ENCODE measurements at places on chromosomes 1 and 21.

GRCh38 chr1:16091296-16091695, 17.8 kb upstream of the FAM131C start:
- no peak for DNase-seq

DNA sequence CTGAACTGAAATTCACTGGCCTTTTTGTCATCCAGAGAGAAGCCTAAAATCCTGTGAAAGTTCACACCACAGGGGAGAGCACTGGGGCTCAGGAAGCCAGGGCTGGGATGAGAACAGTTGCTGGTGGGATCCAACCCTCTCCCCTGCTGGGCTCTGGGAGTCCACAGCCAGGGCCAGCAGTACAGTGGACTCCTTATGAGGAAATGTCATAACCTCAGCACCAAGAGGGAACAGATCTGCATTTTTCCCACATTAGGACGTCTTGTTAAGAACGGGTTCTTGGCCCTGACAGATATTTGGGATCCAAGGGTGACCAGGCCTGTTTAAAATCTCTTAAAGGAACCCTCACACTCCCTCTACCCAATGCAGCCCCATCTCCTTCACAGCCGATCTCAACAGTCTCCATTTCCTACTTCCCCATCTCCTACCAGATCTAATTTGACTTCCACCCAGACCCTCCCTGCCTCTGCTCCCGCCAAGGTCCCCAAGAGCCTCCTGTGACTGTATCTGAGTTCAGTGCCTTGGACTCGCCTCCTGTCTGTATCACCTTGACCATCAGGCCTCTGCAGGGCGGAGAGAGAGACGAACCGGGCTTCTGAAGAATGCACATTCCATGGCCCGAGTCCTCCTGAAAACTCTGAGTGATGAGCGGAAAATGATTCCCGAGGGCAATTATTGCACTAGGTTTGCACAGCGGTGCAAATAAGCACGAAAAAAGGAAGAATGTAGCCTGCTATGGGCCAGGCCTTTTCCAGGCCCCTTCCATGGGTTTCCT, 159.9 kb downstream of the TRABD2B start:
- no peak for DNase-seq

DNA sequence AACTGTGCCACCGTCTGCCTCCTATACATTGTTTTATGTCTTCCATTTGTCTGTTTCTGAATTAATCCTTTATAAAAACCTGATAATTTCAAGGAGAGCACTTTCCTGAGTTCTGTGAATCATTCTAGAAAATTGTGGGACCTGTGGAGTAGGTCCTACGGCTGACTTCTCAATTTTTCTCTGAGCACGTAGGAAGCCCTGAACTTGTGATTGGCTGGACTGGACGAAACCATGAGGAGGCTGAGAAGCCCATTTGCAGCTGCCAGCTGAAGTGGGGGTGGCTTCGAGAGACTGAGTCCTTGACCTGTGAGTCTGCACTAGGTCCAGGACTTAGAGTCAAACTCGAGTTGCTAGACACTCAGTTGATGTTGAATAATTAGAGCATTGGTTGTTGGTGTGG, 277.1 kb upstream of the NCAM2 start:
- no peak for DNase-seq

- DNase-seq: no peak
These were observed 39.6 kb downstream of the ASPM start for GRCh38 chr1:197106869-197107268.

DNA sequence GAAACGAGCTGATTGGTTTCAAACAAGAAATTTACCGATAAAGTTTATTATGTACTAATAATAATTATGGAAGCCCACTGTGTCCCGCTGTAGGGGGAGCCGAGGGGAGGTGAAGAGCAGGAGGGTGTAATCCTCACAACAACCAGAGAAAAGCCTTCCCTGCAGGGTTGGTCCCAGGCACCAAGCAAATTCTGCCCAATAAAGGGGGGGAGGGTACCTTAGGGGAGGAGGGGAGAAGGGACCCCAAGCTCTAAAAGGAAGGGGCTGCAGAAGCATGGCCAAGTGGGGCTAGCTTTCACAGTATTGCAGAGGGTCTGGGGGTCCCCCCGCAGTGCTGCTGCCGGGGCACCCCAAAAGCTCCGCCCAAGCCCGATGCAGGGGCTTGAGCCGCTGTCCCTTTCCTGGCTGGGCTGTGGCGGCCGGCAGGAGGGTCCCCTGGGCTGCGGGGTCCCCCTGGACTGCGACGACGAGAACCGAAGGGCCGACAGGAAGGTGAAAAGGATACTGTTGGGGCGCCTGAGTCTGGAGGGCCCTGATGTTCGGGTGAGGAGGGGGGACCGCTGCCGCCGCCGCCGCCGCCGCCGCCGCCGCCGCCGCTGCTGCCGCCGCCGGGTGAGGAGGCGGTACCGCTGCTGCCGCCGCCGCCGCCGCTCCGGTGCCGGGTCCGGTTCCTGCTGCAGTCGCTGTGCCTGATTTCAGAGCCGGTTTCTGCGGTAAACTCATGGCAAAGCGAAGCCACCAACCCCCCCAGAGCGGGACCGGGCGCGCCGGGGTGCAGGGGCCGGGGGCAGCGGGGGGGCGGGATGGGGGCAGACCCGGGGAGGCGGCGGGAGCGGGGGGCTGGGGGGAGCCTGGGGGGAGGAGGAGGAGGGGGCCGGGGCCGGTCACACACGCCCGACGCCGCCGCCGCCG, 771 bp downstream of the EIF4G3 start:
- DNase-seq: no peak

- no peak for DNase-seq
These were observed 24.5 kb downstream of the SSX2IP start for GRCh38 chr1:84665703-84666317.

- DNase-seq: no peak
These were observed 59.0 kb upstream of the MACF1 start for GRCh38 chr1:39145331-39145965.

GRCh38 chr1:39531526-39531925, 40.1 kb downstream of the BMP8A start:
- no peak for DNase-seq

DNA sequence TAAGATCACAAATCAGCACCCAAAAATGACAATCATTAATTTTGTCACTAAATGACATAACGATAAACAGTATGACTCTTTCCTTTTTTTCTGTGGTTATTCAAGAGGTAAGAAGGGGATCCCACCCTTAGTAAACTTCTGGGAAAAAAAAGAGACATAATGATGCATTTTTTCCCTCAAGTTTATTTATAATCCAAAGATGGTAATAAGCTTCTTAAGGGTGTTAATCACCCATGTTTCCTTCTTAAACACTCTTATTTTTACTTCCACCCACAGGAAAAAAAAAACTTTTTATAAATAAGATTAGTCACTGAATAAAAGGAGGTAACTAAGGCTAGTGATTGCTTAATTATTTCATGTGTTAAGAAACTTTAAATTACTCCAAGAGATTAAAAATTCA, 24.7 kb downstream of the RGS1 start:
- no peak for DNase-seq

DNA sequence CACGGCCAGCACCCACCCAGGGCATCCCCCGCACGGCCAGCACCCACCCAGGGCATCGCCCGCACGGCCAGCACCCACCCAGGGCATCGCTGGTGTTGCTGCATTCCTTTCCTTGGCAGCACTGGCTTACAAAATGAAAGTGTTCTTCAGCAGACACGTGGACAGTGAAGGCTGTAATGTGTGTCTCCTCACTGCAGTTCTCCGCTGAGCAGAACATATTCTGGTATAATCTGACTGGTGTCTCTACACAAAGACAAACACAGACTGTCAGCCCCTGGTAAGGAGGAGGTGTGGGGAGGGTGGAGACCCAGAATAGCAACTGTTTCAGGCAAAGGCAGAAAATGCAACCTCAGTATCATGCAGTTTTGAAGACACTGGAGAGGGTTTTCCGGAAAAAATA, 7.3 kb downstream of the LYPD8 start:
- no peak for DNase-seq
